ENCODE measurements at places on chromosomes 5 and 9.

DNA sequence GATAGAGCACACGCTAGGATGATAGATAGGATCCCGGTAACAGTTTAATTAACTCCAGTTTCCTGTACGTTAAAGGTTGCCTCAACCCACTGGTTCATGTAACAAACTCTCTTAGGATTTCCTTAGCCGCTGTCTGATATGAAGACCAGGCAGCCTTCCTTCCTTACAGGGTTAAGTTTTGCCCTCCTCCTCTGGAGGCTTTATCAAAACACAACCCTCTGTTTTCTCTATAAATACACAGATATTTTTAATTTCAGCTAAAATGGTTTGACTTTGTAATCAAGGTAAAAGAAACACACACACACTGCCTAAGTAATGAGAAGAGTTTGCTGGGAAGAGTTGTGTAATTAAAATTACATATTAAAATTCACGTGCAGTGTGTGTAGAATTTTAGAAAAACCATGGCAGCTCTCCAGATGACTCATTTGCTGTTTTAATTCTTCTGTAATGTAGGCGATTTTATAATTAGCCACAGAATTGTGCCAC lies 369.8 kb downstream of the CSNK1G3 start:
- no peak for DNase-seq

GRCh38 chr5:71895546-71895945 lies 176.5 kb downstream of the CARTPT start:
- DNase-seq: no peak

GRCh38 chr5:94691291-94691690 lies 72.8 kb downstream of the SLF1 start:
- DNase-seq: no peak

- DNase-seq: no peak
Observed at GRCh38 chr9:127507751-127508648, 56.7 kb downstream of the LRSAM1 start.

- peak; percentile 53 for DNase-seq
Observed at GRCh38 chr9:91844190-91844589, 105.8 kb downstream of the ROR2 start.

GRCh38 chr5:149646564-149646963 lies 65.3 kb downstream of the ARHGEF37 start:
- no peak for DNase-seq

DNA sequence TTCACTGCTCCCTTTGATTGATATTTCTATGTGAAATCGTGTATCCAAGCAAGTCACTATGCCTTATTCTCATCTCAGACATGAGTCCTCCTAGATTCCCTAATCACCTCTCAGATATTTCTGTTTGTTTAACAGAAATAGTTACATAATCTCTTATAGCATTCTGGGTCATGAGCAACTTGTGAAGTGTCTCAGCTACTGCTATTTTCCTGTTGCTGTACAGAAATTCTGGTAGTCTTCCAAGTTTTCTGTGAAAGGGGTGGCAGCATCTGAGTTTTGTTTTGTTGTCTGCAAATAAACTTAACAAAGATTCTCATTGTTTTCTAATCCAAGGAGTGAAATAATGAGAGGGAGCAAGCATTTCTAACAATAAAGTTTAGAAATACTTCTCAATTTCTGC lies 256.9 kb upstream of the ST8SIA4 start:
- DNase-seq: no peak

DNA sequence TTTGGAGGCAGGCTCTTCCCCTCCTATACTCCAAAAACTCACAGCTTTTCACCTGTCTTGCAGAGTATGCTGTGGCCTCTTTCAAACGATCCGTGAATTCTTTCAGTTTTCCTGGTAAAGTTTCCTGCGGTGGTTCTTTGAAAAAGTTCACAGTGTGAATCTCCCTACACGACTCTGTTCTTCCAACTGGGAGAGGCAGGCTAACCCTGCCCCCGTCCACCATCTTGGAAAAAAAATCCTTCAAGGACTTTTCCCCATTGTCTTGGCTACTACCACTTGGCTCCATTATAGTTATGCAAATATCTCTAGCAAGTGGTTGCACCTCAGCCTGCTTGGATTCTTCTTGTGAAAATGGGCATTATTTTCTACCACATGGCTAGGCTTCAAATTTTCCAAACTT lies 382.6 kb downstream of the AGTPBP1 start:
- DNase-seq: no peak

GRCh38 chr9:70480405-70480980 lies 66.0 kb upstream of the KLF9 start:
- DNase-seq: peak; percentile 45

GRCh38 chr9:135950135-135950682 lies 11.0 kb downstream of the UBAC1 start:
- no peak for DNase-seq

- no peak for DNase-seq
Observed at GRCh38 chr9:105039175-105039799, 111.3 kb upstream of the ABCA1 start.

DNA sequence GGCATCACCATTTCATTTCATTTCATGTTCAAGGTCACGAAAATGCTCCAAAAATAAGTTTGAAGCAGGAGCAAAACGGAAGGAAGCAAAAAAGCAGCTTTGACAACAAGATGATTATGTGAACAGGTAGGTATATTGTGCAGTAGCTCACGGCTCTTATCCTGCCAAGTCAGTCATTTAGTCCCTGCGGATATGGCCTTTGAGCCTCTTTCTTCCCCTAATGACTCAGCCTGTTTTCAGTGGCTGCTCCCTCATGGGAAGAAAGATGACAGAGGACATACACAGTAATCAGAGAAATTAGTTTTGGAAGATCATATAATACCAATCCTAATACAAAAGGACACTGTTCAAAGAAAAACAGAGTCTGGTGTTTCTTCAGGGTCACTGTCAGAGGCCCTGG lies 155.8 kb upstream of the GRAMD2B start:
- no peak for DNase-seq

DNA sequence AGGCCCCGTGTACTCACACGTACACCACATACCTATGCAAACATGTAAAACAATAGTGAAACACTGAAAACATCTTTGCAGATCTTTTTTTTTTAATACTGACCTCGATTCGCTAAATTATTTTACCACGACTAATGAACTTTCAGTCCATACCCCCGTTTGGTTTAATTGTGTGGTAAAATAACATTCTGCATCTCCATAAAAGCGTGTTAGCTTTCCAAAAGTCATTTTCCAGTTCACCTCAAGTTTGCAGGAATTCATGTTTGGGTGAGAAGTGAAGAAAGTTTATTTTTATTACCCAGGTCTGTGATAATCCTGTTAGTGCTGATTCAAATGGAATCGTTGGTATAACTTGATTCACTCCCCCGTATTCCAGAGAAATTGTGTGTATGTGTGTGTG lies 652 bp downstream of the ARSK start:
- DNase-seq: no peak

DNA sequence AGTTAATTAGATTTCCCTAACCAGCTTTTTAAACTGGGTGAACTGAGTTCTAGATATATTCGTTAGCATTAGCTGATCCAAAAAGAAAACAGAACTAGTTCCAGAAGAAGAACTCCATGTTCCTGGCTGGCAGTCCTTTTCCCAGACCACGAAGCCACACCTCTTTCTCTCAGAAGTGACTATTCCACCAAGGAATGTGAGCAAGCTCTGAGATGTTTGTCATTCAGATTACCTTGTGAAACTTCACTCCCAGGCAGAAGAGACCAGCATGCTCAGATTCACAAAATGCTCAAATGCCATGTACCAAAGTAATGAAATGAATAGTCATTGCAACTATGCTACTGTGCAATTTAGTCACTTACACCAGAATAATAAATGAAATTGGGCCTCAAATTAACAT lies 4.4 kb upstream of the SSBP2 start:
- DNase-seq: no peak

- no peak for DNase-seq
Observed at GRCh38 chr9:78325846-78326360, 29.0 kb downstream of the PSAT1 start.

DNA sequence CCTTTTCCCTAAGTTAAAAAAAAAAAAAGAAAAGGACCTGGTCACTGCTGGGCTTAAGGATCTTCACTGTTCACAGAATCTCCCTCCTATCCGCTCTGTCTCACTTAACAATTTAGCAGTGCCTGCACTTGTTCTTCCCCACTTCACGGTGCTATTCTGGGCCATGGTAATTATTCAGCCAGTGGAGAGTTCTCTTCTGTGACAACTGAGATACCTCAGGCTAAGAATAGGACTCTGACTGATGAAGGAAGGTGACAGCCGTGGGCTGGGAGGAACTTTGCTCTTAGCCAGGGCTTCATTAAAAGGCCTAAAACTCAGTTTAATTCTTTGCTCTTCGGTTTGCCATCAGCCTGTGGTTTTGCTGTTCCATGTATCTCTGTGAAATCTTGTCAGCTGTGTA lies 51.9 kb upstream of the ENTREP1 start:
- DNase-seq: no peak

DNA sequence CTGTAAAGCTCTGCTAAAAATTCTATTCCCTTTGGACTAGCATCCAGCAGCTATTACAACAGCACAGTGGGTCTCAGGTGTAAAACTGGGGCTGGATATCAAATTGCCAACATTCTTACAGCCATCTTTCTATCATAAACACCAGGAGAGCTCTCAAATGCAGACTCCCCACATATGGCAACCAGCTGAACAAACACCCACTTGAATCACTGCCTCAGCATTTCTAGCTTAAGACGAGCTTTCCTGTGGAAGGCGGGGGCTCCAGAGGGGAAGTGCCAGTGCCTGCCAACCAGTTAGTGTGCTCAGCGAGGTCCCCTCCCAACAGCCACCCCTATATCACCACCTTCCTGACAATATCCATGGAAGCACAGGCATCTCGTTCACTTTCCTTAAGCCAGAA lies 62.2 kb downstream of the IPPK start:
- peak; percentile 83 for DNase-seq

GRCh38 chr9:128943832-128944620 lies 3.4 kb downstream of the DOLK start:
- DNase-seq: no peak

- DNase-seq: no peak
Observed at GRCh38 chr9:115596746-115597080, 478.8 kb upstream of the TNC start.

DNA sequence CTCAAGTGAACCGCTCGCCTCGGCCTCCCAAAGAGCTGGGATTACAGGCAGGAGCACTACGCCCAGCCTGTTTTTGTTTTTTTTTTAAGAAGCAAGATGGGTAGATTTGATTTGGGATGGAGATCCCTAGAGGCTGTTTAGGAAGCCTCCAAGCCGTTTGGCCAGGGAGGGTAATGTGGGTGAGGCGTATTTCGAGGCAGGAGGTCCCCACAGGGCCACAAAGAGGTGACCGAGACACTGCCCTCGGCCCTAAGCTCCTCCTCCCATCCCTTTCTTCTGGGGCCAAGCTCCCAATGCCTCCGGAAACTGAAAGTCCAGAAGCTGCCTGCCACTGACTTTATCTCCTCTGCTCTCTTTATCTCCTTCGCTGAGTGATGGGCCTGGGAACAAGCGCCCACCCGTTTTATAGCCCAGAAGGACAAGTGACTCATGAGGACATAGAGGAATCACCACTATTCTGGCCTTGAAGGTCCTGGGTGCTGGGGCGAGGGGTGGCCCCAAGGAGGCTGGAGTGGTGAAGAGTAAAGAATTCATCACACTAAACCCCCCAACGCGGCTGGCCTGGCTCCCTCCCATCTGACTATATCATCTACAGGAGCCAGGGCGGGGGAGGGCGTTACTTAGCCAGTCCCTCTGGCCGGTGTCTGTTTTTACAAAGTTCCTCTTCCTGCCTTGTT lies 2.0 kb upstream of the RALGDS start:
- no peak for DNase-seq

DNA sequence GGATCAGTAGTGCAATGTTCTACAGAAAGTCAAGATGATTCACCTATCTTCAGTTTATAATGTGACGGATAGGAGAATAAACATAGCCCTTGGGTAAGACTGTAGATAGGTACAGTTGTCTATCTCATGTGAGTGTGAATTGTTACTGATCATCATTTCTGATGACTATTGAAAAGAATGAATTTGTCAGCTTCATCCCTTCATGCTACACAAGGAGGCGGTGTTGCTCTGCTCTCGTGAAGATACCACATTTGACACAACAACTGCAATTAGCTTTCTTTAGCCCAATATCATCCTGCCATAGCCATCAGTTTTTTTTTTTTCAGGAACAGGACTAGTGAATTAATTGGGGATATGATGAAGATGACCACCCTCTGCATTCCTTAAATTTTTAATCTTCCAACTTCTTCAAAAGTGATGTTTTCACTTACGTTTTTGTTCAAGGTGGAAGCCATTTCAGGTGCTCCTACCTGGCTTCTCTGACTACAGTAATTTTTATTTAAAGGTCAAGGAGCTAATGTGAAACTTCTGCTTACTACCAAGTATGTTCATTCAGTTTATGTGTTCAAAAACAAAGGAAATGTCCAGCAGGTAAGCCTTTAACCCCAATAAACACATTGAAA lies 152.9 kb upstream of the MOCS2 start:
- no peak for DNase-seq

DNA sequence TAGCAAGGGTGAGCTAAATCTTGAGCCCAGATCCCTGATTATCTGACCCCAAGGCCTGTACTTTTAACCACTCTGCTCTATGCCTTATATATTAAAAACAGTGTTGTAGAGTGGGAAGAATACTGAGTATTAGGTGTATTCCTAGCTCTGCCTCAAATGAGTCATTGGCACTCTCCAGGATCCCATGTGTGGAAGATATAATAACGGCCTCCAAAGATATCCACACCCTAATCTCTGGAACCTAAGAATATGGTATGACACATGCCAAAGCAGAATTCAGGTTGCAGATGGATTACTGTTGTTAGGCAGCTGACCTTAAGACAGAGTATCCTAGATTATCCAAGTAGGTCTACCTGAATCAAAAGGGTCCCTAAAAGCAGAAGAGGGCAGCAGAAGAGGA lies 110.8 kb downstream of the ADRB2 start:
- DNase-seq: no peak

GRCh38 chr9:110319781-110320492 lies 17.7 kb downstream of the TXNDC8 start:
- no peak for DNase-seq

DNA sequence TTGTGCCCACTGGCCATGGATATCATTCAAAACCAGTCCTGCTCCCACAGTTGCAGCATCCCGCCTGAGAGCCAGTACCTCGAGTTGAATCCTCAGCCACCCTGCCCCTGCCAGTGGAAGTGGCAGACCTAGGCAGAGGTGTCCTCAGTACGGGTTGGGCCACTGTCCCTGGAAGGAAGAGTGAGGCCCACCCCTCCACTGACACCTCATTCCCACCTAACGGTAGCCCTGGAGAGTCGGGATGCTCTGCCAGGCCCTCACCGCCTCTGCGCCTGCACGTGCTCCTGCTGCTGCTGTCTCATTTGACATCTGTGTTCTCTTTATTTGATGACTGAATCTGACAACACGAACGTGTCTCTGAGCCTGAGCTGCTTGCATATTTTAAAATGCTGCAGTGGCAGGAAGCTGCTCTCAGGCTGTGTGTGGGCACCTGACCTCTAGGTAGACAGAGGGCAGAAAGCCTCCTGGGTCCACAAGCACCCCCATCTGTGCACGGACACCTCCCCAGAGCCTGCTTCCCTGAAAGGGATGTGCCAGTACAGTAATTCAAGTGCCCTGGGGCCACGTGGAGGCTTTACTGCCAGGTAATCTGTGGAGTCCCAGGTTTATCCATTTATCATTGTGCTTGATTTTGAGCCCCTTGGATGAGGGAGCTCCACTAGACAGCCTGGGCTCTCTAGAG lies 194.7 kb downstream of the CACNA1B start:
- no peak for DNase-seq

- DNase-seq: no peak
Observed at GRCh38 chr9:107044872-107045271, 181.9 kb downstream of the ZNF462 start.

- no peak for DNase-seq
Observed at GRCh38 chr5:152221721-152222629, 183.1 kb downstream of the NMUR2 start.

GRCh38 chr9:93261281-93261680 lies 77.3 kb downstream of the WNK2 start:
- no peak for DNase-seq

GRCh38 chr5:176985516-176985915 lies 21.1 kb downstream of the UIMC1 start:
- no peak for DNase-seq
